Stimulated activated CD4-positive, alpha-beta T cell treated with anti-CD3 and anti-CD28 coated beads, TNF-alpha, amount 100 ng/mL, for 1 hour (primary cell): ENCODE measurements at places on chromosomes 11 and 22.

DNA sequence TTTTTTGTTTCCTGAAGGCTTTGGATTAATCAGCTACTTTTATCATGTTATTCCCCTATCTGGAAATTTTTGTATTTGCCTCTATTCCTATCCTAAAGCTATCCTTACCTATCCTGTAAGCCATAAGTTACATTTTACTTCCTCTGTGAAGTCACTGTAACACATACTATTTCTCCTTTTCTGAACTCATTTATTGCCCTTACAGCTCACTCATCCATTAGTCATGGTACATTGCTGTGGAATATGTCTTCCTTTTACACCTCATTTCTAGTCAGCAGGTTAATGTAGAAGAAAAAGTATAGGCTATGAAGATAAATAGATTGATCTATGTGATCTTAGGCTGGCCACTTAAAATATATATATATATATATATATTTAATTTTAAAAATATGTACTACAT is 28.0 kb downstream of the SWAP70 start:
- no peak for DNase-seq

GRCh38 chr11:3867209-3868091 is 12.0 kb downstream of the STIM1 start:
- no peak for DNase-seq

DNA sequence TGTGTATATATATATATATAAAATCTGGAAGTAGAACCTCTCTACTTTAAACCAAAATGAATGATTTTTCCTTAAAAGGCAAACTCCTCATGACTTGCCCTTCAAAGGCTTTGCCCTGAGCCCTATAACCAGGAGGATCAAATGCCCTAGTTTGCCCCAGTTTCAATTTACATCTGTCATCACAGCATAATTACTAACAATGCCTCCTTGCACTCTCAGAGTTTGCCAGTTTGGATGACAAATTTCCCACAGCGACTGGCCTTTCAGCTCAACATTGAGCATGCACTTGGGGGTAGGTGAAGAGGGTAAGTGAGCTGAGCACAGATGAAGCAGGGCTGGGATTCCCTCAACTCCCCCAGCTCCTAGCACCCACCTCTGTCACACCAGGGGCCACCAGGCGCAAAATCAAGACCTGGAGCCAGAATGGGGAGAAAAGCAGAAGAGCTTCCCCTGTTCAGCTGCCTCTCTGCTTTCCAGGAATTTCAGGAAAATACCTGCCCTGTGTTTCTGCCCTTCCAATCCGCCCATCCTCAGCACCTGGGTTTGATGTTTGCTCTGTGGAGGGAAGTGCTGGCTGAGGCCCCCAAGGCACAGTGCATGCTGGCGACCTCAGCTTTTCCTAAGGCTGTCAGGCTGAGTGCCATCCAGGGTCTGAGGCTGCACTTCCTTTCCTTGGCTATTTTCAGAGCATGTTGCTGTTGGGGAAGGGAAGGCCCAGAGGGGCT is 67.5 kb downstream of the ADAMTS15 start:
- DNase-seq, result no peak

GRCh38 chr11:762421-763072 is 14.7 kb downstream of the GATD1 start:
- no peak for DNase-seq

DNA sequence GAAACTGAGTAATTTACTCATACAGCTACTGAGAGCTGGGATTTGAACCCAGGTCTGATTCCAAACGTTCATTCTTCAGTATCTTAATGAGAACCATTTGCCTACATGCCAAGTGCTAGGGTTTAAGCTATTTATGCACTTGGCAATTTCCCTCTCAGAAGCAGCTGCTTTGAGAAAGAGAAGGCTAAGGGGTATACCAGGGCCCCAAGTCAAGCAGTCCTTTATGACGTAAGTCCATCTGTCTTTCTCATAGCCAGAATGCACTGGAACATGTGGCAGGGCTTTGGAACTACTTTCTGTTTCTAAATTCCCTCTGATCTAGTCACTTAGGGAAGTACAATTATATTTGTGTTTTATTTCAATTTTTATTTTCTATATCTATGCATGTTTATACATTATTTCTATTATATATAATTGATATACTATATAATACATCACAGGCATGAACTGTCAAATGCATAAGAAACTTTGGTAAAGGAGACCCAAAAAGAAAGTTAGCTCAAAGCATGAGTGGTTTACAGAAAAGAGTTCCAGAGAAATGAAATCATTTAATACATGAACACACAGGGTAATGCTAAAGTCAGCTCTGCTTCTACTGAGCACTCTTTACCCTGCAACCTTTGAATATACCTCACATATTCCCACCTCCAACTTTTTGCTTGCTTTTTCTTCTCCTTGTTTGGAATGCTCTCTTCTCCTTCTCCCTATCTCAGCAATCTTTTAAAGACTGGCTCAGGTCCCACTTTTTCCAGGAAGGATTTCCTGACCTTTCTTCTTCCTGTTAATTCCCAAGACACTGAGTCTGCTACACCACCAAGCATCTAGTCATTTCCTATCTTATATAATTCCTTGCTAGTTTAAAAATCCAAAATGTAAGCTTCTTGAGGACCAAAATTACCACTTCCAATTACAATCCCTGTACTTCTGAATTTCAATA is 80.5 kb upstream of the GDPD4 start:
- no peak for DNase-seq

DNA sequence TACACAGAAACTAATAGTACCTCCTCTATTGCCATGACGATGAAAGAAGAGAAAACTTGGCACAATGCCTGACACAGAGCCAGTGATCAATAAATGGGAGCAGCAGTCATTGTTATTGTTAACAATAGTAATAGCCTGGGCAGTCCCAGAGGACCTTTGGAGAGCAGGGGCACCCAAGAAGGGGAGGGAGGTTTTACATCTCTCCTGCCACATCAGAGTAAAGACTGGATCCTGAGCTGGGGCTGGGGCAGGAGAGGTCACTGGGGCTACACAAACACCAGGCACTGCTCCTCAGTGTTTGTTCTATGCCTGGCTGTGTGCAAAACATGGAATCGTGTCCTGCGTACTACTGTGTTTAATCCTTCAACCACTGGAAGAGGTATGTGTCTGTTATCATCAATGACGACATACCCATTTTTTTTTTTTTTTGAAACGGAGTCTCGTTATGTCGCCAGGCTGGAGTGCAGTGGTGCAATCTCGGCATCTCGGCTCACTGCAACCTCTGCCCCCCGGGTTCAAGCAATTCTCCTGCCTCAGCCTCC is 25.0 kb upstream of the CREB3L1 start:
- DNase-seq, result no peak

DNA sequence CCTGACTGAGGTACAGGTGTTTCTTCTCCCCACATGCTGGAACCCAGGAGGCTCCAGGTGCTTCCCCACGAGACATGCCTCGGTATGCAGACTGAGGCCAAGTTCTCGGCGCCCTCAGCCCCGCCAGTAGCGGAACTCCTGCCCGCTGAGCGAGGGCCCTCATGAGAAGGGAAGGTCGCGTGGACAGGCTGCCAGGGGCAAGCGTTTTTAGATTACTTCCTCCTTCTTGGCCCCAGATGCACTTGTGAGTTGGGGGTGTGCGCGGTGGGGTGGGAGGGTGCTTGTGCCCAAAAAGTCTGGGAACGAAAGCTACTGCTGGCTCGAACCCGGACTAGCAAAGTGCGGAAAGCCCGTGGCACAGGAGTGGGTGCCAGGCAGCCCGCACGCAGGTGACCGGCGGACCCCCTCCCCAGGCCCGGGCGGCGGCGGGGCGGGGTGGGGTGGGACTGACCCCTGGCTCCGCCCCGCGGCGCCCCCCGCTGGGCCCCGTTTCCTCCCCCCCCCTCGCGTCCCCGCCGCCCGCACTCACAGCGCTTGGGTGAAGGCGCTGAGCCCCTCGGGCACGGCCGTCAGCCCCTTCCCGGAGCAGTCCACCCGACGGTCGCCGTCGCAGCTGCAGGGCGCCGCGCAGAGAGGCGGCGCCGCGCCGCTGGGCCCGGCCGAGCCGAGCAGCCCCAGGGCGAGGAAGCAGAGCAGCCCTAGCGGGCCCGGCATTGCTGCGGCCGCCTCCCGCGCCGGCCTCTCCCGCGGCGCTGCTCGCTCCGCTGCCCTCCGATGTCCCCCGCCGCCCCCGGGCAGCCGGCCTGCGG is 797 bp downstream of the LGR4 start:
- no peak for DNase-seq

GRCh38 chr11:121661880-121662486 is 209.2 kb upstream of the SORL1-AS1 start:
- no peak for DNase-seq

GRCh38 chr11:32184041-32184722 is 93.3 kb downstream of the RCN1 start:
- DNase-seq, result no peak

- DNase-seq, result no peak
These were observed 35.8 kb downstream of the ARHGAP1 start for GRCh38 chr11:46664612-46665011.

DNA sequence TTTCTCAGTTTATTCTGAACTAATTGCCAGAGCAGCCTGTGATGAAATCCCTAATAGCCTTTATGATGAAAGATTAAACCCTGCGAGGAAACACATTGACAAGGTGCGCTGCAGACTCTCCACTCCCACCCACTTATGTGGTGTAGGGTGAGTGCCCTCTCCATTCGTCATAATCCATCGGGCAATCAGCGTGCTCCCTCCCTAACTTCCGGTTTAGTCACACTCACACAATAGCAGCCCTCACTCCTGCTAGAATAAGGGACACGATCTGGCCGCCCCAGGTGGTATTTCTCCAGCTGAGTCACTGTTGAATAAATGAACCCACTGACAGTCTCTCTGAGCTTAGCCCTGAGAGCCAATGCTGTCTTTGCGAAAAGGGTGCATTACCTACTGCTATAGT is 188.3 kb downstream of the OPCML start:
- no peak for DNase-seq

GRCh38 chr11:102780491-102780918 is at the start of gene MMP10:
TSS of gene MMP10 (minus strand) at chr11:102780628. CDS start at chr11:102780591, 37 bp downstream.
- DNase-seq, result no peak

DNA sequence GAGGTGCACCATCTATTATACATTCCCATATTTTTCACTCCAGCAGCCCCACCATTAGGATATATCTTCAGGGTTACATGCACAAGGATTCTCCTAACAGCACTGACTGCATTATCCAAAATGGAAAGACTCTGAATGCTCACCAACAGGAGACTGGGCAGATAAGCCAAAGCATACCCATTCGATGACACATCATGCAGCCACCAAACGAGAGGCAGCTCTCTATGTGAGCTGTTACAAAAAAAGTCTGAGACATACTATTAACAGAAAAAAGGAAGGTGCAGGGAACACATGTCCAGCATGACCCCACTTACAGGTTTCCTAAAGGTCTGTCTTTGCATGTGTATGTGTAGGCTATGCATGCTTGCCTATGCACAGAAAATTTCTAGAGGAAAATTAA is 12.4 kb upstream of the SERPIND1 start:
- DNase-seq, result no peak

DNA sequence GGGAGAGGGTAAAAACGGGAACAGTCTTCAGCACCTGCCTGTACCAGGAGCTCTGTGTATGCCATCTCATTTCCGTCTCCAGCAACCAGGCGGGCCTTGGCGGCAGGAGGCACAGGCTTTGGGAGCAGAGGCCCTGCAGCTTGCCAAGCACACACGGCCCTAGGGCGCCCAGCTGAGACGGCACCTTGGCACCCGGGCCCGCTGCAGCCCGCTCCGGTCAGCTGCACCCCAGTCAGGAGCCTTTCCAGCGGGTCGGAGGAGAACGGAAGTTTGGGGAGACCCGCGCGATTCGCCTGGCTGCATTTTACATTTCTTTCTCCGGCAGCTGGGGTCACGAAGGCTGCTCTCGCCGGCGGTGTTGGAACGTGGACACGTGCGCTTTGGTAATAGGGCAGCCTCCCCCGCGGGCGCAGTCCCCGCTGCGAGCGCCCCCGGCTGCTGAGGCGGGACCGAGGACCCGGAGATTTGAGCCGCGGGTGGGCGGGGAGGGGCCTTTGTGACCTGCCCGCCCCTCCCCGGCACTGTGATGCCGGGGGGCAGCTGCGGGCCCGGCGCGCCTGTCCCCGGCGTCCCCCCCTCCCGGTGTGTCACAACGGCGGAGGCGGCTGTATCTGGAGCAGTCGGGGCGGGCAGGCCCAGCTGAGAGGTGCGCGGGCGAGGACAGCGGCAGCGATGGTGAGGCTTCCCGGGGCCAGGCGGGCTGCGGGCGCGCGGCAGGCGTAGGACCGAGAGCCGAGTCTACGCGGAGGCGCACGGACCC is at the start of gene TUBA8:
Gene TUBA8 (plus strand): TSS at position 616 of the 760 bp plus-strand sequence. CDS start 57 bp downstream, at position 673.
- no peak for DNase-seq

DNA sequence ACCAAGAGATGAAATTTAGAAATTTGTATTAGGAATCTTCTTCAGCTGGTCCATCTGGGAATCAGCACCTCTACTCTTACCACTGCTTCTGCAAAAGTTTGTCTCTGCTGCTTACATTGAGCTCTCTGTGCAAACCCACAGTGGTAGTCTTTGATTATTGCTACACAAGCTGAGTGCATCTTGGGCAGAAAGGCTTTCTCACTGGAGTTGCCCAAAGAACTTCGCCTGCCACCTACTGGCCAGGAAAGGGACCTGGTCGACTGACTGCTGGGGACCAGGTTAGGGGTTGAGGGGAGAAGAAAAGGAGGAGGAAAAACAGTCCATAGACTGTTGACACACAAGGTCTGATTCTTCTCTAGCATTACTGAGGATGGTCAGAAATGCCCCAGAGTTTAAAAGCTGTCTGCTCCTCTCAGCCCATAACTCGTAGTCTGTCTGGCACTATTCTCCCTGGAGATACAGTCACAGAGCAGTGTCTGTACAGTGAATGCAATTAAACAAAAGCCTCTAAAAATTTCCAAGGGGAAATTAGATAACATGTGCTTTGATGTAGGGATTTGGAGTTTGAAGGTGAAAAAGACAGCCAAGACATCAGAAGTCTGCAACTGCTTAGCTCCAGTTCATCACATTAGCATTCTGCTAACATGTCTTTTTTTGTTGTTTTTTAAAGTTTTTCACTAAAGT is 215.0 kb upstream of the CTSC start:
- DNase-seq, result no peak

DNA sequence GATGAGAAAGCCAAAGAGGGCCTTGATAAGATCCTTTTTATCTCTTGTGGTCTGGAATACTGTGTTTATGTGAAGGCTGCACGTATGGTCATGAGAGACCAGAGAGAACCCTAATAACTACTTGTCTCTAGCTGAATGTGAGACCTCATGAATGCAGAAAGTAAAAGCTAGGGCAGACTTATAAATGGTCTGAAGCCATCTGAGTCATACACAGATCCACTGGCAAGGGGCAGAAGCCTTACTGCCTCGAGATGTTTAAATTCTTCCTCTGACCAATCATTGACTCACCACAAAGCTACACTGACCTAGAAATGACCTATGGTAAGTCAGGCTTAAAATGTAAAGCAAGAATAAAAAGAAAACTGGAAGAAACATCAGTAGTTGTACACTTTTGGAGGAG is 22.7 kb upstream of the OR4B1 start:
- no peak for DNase-seq

DNA sequence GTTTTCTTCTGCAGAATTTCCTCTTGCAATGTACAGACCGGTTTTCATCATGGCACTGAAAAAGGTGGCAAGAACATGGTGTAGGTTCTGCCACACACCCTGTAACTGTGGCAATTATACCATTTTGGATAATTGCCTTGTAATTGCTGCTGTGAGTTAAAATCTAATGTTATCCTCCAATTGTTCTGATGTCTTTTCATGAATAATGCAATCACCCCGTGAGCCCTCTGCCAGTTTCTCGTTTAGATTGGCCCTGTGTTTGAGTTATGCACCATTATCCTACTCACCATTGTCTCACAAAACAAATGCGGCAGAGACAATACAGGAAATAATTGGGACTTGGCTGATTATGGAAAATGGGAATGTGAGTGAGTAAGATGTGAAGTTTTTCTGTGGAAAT is 61.8 kb upstream of the MTNR1B start:
- DNase-seq, result no peak

- no peak for DNase-seq
These were observed 54.7 kb downstream of the SMIM38 start for GRCh38 chr11:69210310-69211035.
